ENCODE measurements at places on chromosomes 1 and 21.

GRCh38 chr1:206135248-206135647 lies 18.1 kb upstream of the AVPR1B start:
- no peak for DNase-seq

GRCh38 chr1:200302192-200302920 lies 107.5 kb downstream of the ZNF281 start:
- peak; percentile 40 for DNase-seq

DNA sequence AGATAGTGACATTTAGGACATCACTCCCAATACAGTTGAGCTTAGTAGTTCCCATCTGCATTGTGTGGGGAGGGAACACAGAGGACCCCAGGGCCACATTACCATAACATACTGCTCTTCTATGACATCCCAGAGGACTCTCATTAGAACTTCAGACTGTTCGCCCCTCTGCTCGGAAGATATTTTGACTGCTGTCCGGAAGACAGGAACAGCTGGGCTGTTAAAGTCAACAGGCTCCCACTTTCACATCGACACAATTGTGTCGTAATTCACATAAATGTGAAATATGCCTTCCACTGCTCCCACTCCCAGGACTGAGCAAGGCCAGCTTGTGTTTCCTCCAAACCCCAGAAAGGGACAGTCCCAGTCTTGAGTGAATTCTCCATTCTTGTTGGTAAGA lies 158.4 kb downstream of the SEC16B start:
- no peak for DNase-seq

DNA sequence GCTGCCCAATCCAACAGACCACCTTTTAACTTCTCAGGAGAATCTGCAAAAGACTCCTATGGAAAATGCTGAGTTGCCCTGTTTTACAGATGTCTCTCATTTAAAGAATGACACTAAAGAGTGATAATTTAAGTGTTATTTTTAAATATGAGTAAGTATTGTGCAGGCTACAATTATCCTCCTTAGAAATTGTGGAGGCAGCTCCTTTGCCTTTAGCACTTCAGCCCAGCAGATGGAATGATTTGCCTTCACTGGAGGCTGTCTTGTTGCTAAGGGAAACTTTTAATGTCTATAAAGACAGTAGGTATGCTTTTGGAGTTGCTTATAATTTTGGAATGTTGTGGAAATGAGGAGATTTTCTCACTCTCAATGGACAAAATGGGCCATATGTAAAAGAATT lies 1345.5 kb downstream of the NCAM2 start:
- DNase-seq = no peak

DNA sequence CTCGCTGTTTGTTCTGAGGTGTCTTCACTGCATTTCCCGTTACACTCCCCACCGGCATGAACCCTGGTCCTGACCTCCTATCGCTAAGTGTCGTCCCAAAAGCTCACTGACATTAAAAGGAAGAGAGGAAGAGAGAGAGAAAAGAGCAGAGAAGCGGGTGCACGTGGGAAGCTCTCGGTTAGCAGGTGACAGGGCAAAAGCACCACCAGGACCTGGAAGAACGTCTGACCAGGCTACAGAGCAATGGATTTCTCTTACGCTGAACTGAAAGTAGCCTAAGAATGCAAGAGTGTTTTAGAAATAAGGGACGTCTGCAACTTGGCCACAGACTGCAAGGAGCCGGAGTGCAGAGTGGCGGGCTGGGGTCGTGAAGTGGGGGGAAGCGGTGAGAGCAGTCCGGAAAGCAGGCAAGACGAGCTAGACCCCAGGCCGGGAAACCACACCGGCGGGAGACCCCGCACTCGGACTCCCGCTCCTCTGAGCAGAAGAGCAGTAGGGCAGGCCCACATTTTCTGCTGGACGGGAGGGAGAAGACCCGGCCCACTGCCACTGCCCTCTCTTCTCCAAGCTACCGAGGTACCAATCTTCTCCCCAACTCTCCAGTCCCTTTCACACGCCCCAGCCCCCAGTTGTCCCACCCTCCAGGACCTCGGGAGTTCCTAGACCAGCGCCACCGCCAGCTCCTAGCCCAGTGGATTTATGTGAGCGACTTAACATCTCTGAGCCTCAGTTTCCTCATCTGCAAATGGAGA lies 8.3 kb upstream of the MPZL1 start:
- no peak for DNase-seq

- DNase-seq = no peak
Measured at GRCh38 chr1:94528299-94528698, 13.3 kb downstream of the F3 start.

- DNase-seq = no peak
Measured at GRCh38 chr1:29542548-29542947, 306.2 kb downstream of the PTPRU start.

- DNase-seq = no peak
Measured at GRCh38 chr1:71357708-71358107, 276.9 kb upstream of the ZRANB2 start.

- no peak for DNase-seq
Measured at GRCh38 chr1:209893751-209894150, 44.3 kb upstream of the SYT14 start.

GRCh38 chr1:55870106-55870505 lies 654.9 kb upstream of the USP24 start:
- DNase-seq = no peak

DNA sequence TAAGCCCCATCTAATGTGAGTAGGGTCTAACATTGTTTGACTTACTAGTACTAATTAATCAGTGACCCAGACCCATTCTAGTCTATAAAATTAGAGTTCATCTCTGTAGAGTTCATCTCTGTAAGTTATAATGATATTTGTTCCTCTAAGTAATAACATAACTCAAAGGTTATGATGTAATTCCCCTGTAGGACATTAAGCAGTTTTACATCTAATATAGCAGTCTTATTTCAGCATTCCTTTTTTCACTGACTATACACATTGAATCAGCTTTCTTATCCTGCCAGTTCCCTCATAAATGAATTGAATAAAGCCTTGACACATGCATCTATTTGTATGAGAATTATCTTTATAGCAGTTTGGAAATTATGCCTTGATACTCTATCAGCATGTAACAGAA lies 90.9 kb downstream of the SH3GLB1 start:
- DNase-seq = no peak

DNA sequence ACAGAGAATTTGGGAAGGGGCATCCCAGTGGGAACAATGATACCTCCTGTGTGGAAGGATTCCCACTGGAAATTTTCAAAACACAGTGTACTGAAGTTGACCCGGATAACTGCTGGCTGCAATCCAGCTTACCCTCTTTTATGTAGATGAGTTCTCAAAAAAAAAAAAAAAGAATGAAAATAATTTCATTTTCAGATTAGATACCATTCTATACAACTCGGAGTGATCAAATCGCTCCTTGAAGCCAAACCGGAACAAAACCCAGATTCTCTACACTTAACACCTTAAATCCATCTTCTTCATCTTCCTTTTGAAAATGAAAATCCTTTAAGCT lies 69.1 kb downstream of the KAZN start:
- DNase-seq = no peak

- DNase-seq = no peak
Measured at GRCh38 chr1:182192215-182192614, 130.7 kb upstream of the ZNF648 start.

- no peak for DNase-seq
Measured at GRCh38 chr1:3192361-3192760, 123.4 kb downstream of the PRDM16 start.

GRCh38 chr1:186194107-186194756 lies 180.8 kb downstream of the TPR start:
- no peak for DNase-seq

DNA sequence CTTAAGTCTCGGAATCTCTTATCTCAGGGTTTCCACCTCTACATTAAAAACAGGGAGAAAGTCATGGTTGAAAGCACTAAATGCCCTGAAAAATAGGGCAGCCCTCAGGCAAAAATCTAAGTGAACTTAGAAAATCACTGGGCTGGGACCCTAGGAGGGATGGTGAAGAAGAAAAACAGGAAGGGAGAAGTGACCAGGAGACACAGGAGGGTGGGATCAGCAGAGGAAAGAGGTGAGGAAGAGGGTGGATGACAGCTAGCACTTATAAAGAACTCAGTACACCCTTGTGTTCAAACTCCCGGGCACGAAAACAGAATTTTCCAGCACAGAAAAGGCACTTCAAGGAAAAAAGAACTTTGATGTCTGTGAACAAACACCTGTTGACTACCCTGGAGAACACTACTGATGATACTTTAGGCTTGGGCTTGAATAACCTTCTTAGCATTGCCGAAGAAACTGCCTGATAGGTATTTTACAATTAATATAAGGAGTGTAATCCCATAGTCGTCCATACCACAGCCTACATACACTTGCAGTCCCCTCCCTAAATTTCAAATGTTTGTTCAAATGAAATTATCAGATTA lies 2.0 kb downstream of the CHML start:
- no peak for DNase-seq

DNA sequence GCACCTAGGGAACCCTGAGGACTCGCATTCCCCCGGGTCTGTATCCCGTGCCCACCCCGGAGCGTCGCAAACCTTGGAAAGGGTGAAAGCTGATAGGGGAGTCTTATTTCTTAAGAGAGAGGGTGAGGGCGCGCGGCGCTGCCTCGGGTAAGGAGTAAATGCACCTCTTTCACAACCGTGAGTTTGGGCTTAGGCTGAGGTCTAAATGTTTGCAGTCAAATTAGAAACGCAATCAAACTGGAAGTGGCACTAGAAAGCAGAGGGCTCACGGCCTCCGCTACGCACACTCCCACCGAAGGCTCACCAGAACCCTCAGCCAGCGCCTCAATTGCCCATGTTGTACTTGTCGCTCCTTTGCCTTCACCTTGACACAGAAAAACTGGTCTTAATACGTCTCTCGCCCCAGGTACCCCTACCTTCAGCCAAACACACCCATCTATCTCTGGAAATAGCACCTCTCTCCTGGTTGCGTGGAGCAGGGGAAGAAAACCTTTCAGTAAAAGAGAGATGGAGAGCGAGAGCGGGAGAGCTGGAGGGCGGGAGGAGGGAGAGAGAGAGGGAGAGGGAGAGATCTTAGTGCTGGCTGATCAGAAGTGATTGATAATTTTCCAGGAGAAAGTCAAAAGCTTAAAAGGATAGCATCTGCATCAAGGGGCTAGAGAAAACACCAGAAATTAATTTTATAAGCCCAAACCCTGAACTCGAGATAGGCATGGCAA lies 1.7 kb upstream of the HLX start:
- DNase-seq = no peak

DNA sequence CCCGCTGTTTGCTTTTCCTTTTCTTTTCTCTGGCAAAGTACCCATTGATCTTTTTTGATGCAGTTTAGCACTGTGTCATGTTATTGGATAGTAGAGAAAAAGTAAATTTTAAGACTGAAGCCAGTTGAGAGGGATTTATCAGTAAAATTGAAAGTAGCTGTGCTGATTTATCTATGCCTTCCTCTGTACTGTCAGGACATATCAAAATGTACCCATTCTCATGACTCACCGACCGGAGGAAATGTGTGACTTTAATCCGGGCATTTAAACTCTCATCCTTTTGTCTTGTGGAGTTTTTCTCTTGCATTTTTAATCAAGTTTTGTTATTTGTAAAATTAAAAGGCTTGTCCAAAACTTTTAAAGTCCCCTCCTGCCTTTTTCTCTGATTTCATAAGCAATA lies 276.6 kb upstream of the FMN2 start:
- no peak for DNase-seq

GRCh38 chr1:7463526-7463925 lies 307.6 kb upstream of the VAMP3 start:
- DNase-seq = no peak

DNA sequence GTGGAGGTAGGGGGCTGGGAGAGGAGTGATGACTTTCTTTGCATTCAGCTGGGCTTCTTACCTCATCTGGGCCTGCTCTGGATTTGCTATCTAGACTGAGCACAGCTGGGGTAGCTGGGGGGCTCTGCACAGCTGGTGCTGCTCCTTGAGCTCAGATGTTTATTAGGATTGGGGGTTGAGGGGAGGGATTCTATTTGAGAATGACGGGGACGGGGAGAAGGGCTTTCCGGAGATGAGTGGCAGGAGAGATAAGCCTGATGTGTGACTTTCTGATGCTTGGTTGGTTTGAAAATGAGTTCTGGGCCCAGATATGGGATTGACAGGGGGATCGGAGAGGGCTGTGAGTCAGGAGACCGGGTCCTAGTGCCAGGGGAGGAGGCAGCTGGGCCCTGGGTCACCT lies 146.1 kb upstream of the CSF3R start:
- no peak for DNase-seq

GRCh38 chr1:198019126-198019525 lies 102.0 kb downstream of the LHX9 start:
- DNase-seq = no peak

- DNase-seq = peak; percentile 22
Measured at GRCh38 chr1:152001631-152002584, 8.2 kb upstream of the S100A10 start.

GRCh38 chr1:54456921-54457529 lies 50.8 kb upstream of the SSBP3 start:
- DNase-seq = no peak

DNA sequence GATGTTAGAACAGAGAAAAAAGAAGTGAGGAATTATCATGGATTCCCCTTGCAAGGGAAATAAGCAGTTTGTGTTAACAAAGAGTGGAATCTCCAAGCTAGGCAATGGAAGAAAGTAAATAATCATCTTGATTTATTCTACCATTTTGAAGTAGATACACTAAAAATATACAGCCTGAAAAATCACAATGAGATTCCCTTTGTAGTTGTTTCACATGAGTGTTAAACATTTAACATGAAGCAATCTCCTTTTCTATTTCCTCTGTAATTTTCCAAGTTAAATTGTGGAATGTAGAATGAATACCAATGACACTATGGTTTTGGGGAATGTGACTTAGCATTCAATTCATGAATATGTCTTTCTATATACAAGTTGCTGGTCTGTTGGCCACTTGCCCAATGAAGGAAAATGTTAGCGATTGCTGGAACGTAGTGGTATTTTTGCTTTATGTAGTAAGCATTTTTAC lies 5.7 kb downstream of the TGFB2 start:
- no peak for DNase-seq

DNA sequence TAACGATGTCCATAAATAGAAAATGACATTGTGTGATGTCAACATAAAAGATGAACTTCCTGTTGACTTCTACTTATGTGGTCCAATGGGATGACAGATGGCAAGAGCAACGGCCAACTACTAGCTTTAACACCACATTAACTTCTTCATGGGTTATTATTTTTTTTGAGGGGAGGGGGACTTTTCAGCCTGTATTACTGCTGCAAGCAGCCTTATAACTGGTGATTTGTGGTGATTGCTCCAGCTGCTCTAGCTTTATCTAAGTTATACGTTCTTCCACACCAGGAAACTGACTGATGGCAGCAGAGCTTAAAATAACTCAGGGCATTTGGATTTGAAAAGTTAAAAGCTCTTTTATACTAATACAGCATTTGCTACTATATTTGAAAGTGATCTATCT lies 228.8 kb upstream of the B3GALT2 start:
- no peak for DNase-seq
